NCI-H1694 (cell line): ENCODE measurements at places on chromosomes 3 and 15.

- DNase-seq, result no peak
These were observed 122.1 kb downstream of the FOXB1 start for GRCh38 chr15:60126200-60126599.

DNA sequence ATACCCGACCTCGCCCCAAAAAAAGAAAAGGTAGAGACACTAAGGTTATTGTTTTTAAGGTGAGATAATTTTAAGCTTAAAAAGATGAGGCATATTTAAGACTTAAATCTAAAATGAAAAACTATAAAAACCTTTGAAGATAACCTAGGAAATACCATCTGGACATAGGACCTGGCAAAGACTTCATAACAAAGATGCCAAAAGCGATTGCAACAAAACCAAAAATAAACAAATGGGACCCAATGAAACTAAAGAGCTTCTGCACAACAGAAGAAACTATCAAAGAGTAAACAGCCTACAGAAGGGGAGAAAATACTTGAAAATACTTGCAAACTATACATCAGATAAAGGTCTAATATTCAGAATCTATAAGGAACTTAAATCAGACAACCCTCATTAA, 80.9 kb downstream of the TMCC1 start:
- no peak for DNase-seq

- DNase-seq, result no peak
These were observed 28.0 kb downstream of the LSM3 start for GRCh38 chr3:14206548-14207177.

DNA sequence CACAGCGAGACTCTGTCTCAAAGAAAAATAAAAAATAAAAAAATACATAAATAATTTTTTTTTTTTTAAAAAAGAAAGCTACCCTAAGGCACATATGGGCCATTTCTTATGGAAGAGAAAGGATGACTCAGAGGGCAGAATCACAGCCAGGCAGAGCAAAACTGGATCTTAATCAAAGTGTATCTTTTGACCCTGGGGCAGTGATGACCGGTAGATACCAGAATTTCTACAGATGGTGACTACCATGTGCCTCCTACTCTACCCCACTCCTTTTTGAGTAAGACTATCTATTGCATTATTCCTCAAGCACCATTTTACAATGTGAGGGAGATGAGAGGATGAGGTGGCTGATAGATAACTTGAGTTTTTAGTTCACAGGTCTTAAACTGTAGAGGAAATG, 26.0 kb downstream of the TARS3 start:
- DNase-seq, result no peak

- no peak for DNase-seq
These were observed 74.0 kb downstream of the UBE2E2 start for GRCh38 chr3:23276913-23277658.

DNA sequence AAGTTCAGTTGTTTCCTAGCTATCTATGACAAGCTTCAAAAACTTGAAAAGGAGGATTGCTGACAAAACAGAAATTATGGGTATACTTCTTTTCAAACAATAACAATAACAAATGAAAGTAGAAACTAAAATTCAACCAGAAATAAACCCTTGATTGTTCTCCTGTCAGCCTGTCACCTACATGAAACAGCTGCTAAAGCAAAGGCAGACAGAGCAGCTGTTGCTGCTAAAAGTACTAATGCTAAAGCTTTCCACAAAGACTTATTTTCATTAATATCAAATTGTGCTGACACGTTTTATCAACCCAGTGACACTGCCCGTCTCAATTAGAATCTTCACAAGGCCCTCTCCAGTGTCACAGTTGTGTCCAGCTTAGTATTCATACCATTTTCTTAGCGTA, 533.2 kb upstream of the GBE1 start:
- no peak for DNase-seq

- DNase-seq, result no peak
These were observed 176.3 kb downstream of the FOXP1 start for GRCh38 chr3:71406972-71407810.

DNA sequence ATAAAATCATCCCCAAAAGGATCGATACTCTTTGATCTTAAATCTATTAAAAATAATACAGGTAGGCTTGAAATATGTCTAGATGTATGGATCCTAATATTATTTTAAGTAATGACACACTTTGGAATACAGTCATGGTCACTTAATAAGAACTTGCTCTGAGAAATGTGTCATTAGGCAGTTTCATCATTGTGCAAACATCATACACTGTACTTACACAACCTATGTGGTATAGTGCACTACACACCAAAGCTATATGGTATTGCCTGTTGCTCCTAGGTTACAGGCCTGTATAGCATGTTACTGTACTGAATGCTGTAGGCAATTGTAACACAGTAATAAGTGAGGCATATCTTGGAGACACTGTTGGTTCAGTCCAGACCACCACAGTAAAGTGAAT, 307.1 kb downstream of the RAP2B start:
- no peak for DNase-seq

- no peak for DNase-seq
These were observed 1.4 kb downstream of the MFGE8 start for GRCh38 chr15:88911766-88912118.

DNA sequence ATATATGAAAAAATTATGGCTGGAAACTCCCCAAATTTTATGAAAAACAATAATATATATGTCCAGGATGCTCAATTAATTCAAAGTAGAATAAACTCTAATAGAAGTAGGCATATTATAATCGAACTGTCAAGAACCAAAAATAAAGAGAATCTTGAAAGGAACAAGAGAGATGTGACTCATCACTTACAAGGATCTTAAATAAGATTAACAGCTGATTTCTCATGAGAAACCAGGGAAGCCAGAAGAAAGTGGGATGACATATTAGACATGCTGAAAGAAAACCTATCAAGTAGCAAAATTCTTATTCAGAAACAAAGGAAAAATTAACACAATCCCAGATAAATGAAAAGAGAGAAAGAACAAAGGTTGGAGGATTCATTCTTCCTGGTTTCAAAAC, 66.8 kb downstream of the FAIM start:
- no peak for DNase-seq

DNA sequence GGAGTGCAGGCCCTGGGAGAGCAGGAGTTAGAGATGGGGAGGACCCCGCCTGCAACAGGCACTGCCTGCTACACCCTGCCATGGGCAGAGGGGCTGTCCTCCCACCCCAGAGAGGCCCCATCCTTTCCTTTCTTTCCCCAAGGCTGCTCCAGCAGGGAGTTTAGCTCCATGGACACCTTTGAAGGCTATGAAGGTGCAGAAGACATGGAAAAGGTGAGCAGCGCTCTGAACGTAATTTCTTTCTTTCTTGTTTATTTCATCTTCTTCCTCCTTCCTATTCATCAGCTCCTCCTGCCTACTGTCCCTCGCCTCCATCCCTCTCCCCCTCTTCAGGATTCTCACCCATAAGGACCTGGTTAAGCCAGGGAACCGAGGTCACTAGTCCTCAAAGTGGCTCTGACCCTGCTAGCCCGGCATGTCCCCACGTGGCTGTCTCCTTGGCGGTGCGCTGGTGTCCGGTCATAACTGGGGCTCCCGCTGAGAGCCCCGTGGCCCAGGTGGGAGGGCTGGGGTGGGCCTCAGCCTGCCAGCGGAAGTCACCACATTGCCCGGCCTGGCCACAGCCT, 16.0 kb upstream of the ADIPOQ start:
- DNase-seq, result no peak

DNA sequence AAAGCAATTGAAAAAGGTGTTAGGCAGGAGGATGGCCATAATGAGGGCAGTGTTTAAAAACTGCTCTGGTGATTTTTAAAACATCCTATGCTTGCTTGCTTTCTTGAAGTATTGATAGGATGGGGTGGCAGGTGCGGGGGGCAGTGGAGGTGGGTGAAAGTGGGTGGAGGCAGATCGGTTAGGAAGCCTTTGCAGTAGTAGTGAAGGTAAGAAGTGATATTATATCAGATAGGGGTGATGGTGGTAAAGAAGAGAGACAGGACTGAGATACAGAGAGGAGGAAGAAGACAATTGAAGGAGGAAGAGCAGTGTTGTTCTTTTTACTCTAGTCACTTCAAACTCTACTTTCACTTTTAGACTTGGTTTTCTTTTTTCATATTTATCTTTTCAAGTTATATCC, 11.1 kb downstream of the ZNF80 start:
- no peak for DNase-seq

DNA sequence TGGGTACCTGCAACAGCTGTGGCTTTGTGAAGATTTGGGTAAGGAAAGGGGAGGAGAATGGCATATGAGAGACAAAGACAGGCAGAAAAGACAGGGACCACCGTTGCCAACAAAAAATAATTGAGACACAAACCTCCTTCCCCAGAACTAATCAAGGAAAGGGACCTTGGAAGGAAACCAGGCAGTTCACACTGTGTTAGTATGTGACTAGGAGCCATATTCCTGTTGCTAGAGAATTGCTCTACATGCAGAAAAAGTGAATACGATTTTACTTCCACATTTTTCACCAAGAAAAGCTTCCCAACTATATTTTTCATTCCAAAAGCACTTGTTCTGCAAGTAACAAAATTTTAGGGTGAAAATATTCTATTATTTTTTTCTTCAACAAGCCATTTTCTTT, 393.7 kb upstream of the ADAMTS9 start:
- DNase-seq, result no peak

DNA sequence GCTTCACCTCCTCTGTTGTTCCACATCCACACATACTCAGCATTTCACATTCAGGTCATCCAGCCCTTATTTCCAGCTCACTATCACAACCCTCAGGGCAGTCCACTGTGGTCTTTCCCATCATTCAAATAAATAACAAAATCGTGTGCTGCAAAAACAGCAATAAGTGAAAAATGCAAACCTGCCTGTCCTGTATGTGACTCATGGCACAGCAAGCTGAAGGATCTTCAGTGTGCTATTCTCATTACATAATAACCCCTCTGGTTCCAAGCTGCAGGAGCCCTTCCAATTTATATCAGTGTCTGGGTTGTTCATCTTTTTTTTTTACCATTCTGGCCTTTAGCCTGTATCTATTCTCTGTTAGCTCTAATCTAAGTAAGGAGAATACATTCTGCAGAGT, 185.3 kb upstream of the UBE2E2 start:
- DNase-seq, result no peak

DNA sequence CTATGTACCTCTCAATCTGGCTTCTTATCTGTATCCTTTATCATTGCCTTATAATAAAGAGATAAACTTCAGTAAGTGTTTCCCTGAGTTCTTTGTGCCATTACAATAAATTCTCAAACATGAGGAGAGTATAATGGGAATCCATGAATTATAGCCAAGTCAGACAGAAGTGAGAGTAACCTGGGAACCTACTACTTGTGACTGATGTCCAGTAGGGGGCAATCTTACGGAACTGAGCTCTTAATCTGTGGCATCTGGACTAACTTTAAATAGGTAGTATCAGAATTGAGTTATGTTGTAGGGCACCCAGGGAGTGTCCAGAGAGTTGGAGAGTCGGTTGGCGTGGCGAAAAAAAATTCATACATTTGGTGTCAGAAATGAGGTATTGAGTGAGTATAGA, 542.6 kb downstream of the ZBBX start:
- DNase-seq, result peak; percentile 37

- DNase-seq, result no peak
These were observed 92.9 kb upstream of the TNIK start for GRCh38 chr3:171553086-171553485.

GRCh38 chr3:45608885-45609284, 14.3 kb downstream of the LIMD1 start:
- DNase-seq, result no peak

GRCh38 chr15:101232677-101233076, 19.2 kb downstream of the CHSY1 start:
- DNase-seq, result no peak

- no peak for DNase-seq
These were observed 300.2 kb upstream of the RGMA start for GRCh38 chr15:93389211-93389610.
